GM19239 (cell line): ENCODE measurements at places on chromosomes 1 and 21.

DNA sequence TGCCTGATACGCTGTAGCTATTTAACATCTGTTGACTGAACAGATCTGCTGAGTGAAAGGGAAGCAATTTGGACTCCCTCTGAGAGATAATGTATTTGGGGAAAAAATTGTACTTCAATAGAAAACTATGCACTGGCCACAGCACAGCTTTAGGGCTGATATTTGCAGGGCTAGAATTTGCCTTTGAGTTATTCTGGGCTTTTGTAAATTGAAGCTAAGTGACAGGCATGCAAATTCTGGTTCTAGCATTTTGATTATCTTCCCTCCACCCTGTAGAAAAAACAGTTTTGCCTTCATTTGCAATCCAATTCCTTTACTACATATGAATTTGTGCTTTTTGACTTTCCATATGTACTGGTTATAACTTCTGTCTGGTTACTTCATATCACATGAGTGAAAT is 7.9 kb downstream of the KYAT3 start:
- DNase-seq = no peak

DNA sequence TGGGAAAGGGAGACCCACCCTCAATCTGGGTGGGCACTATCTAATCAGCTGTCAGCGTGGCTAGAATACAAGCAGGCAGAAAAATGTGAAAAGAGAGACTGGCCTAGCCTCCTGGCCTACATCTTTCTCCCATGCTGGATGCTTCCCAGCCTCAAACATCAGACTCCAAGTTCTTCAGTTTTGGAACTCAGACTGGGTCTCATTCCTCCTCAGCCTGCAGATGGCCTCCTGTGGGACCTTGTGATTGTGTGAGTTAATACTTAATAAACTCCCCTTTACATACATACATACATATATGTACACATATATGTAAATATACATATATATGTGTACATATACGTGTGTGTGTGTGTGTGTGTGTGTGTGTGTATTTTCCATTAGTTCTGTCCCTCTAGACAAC is 207.1 kb downstream of the BRINP2 start:
- DNase-seq = no peak

DNA sequence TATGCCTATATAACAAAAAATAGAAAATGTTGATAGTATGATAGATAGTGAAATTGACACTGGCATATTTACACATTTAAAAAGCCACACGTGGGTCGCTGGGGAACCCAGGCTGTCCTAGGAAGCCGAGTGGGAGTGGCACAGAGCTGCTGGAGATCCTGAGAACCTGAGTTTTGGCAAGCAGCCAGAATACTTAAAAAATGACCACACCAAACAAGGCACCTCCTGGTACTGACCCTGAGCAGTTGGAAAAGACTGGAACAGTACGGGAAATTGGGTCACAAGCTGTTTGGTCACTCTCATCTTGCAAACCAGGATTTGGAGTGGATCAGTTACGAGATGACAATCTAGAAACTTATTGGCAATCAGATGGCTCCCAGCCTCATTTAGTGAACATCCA is 111.5 kb downstream of the ZFYVE9 start:
- no peak for DNase-seq

GRCh38 chr1:39672551-39672947 is 642 bp upstream of the NT5C1A start:
- no peak for DNase-seq

DNA sequence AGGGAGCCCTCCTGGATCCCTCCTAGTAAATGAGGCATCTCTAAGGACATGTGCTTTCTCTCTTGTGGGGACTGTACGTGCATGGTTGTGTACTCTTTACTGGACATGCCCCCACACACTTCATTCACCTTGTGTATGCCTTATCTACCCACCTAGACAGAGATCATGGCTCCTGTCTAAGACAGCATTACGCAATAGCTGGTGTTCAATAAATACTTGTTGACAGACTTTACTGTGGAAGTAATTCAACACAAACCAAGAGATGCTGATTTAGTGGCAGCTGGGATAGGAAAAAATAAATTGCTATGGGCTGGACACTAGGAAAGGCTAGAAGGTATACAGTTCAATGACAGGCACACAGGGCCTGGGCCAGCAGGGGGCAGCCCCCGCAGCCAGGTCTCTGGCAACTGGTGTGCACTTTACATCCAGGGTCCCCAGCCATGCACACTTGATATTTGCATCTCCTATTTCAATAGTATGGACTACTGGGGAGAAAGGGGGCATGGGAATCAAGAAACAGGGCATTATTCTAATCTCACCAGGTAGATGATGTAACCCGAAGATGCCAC is 24.2 kb downstream of the TRABD2B start:
- no peak for DNase-seq

- DNase-seq = no peak
Measured at GRCh38 chr1:172764378-172764777, 105.5 kb downstream of the FASLG start.

GRCh38 chr21:32351428-32351827 is 41.4 kb downstream of the URB1 start:
- no peak for DNase-seq

DNA sequence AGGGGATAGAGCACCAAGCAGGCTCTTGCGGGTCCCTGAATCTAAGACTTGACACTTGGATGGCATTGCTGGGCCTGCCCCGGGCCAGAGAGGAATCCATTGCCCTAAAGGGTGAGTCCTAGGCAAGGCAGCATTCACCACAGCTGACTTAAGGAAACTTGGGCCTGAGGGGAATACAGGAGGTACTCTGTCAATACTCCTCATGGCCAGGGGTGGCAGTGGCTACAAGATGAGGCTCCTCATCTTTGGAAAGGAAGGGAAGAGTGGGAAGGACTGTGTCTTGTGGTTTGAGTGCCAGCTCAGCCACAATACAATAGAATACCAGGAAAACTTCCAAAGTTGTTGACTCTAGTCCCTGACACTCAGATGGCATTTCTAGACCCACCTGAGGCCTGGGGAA is 5.1 kb downstream of the KRTAP22-1 start:
- DNase-seq = no peak

- no peak for DNase-seq
Measured at GRCh38 chr1:203667616-203668015, 41.0 kb downstream of the ATP2B4 start.

DNA sequence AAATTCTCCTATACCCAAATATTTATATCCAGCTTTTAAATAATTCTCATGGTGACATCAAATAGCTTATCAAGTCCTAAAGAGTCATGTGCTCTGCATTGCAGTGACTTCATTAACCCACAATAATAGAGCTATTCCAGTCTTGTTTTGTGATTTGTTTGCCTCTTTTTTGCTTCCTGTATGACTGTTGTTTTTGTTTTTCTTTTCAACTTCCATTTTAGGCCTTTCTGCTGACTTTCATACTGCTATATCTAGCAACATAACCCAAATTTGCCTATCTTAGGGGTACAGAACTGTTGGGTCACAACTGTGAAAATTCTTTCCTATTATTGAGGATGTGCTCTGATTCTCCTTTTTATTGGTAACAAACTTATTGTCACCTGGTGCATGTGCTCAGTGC is 30.3 kb downstream of the SPATA17 start:
- no peak for DNase-seq

DNA sequence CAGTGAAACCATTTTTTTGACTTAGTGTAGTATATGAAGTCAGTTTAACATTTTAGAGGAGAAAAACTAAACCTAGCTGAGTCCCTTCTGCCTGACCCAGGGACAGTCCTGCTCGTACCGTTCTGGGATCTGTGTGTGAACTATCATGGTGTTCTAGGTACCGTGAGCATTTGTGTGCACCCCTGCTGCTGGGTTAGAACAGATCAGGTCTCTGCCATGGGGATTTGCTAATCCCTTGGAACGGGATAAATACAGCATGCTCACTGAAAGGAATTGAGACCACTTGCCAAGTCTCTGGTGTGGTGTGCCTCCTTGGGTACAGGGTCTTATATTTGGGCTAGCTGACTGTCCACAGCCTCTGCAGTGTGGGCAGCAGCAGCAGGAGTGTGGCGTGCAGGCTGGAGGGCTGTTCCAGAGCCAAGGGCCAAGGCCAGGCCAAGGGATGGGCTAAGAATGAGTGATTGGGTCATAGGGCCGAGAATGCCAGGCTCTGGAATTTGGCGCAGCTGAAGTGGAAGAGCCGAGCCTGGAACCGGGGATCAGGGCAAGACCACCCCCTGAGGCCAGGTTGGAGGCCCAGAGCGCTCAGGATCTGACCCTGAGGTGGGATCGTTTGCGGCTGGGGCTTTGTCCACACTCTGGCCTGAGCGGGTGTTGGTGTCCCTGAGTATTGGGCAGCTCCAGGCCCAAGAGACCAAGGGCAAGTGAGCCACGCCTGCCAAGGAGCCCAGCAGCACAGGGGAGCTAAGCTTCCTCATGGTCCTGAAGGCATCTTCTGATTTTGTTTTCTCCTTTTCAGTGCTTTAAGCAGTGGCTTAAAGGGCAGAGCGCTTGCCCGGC is 66.3 kb downstream of the VPS26C start:
- DNase-seq = no peak

GRCh38 chr1:97042551-97042950 is 321.0 kb downstream of the PTBP2 start:
- no peak for DNase-seq

DNA sequence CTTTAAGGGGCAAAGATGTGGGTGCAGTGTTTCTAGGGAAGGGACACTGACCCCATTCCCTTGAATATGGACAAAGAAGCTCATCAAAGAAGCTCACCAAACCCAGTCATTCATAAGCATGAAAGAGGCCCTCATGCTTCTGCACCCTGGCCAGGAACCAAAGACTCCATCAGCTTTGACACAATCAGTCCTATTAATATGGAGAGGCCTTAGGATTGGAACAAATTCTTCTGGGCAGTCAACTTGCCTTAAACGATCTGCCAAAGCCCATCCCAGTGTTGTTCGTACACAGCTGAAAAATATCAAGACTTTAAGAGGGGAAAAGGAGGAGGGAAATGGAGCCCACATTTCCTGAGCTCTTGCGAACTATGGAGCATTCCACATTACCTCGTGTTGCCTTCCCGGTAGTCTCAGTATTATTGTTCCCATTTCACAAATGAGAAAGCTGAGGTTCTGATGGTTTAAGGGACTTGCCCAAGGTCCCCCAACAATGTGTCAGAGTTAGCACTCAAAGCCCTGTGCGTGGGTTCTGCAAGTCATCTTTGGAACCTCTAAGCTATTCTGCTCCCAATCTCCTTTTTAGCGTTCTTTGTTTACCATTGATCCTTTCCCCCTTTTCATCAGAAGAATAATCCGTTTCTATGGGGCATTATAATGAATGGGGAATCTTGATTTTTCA is 161.9 kb downstream of the ZBTB18 start:
- no peak for DNase-seq

DNA sequence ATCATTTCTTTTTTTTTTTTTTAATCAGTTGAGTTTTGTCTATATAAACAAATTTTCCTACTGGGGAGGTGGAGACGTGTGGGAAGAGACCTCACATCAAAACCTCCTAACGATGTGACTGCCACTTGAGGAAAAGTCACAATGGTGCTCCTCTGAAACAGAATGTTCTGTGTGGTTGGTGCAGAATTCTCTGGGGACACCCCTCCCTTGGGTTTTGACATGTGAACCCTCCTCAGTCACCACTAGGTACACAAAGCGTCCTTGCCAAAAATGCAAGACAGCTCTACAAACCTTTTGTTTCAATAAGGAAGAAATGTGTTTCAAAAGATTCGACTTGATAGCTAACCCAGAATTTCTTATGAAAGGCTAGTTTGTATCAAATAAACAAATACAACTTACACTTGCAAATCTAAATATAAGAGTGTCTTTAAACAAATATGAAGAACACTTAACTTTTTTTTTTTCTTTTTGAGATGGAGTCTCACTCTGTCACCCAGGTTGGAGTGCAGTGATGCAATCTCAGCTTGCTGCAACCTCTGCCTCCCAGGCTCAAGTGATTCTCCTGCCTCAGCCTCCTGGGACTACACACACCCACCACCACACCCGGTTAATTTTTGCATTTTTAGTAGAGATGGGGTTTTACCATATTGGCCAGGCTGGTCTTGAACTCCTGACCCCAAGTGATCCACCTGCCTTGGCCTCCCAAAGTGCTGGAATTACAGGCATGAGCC is 9.3 kb downstream of the SLC25A24 start:
- DNase-seq = no peak

- no peak for DNase-seq
Measured at GRCh38 chr21:27498025-27498424, 531.1 kb upstream of the ADAMTS5 start.
